ENCODE measurements at places on chromosomes 2 and 18.

GRCh38 chr2:127498386-127498785 is 27.9 kb downstream of the IWS1 start:
- DNase-seq = no peak

- DNase-seq = no peak
These were observed 106.4 kb downstream of the MBD2 start for GRCh38 chr18:54117853-54118773.

DNA sequence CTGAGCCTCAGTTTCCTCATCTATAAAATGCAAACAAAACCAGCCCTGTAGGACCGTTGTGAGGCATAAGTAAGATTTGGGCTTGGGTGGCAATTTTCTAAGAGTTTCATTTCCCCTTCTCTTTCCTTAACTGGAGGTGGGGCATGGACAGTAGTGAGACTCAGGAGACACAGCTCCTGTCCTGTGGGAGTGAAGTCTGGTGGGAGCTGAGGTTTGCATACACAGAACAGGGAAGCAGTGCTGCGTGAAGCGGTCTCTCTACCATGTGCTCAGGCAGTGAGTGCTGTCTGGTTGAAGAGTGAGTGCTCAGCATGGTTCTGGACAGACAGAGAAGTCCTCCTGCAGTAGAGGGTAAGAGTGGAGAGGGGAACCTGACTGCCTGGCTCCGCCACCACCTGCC is 62.3 kb upstream of the MCFD2 start:
- DNase-seq = no peak

DNA sequence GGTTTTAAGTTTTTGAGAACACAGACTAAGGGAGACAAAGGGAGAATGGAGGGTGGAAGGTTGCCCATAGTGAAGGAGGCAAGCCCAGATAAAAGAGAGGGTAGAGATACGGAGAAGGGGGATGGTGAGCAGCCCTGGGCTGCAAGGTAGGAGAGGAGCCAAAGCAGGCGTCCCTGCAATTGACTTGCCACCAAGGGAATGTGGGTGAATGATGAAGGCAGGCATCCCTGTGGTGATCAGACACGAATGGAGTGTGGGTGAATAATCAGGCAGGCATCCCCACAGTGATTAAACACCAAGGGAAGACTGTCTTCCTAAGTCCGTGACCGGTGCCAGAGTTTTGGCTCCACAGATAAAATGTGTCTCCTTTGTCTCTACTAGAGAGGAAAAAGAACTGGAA is 16.5 kb upstream of the ALPK2 start:
- no peak for DNase-seq

GRCh38 chr2:217061916-217062505 is 202.1 kb upstream of the TNP1 start:
- no peak for DNase-seq

- no peak for DNase-seq
These were observed 1127.9 kb upstream of the CHAC2 start for GRCh38 chr2:52639692-52640091.

GRCh38 chr2:64880193-64880951 is 108.8 kb upstream of the SLC1A4 start:
- DNase-seq = no peak

DNA sequence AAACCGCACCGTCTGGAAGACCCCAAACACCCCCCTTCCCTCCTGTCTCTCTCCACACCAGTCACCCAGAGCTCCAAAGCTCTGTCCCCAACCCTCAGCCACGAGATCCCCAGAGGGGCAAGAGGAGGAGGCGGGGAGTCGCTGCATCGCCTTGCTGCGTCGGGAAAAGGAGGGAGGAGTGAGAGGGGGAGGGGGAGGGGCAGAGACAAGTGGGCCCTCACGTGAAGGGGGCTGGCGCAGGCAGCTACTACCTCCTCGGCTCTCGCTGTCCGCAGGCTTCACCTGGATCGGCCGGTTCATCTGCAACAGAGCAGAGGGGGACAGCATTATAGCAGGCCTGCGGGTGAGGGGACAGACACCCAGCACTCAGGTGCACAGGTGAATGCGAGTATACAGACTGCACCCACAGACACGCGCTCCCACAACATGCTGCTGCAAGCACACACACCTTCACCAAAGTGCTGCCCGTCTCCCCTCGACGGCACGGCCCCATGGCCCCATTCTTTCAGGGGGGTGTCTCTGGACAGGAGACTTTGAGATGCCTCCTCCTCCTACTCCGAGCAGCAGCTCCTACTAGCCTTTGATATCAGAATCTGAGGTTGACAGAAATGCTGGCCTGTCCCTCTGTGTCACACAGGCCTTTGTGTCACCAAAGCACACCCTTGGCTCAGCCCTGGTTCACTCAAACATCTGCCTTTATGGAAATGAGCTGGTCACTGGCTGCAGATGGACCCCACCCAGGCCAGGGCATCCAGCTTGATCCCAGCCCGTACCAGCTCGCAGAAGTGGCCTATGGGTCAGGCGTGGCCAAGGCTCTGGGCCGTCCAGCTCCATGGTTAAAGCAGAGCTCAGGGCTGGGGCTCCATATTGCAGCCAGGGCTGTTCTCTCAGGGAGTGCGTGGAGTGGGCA is 243.8 kb downstream of the CELF4 start:
- no peak for DNase-seq

DNA sequence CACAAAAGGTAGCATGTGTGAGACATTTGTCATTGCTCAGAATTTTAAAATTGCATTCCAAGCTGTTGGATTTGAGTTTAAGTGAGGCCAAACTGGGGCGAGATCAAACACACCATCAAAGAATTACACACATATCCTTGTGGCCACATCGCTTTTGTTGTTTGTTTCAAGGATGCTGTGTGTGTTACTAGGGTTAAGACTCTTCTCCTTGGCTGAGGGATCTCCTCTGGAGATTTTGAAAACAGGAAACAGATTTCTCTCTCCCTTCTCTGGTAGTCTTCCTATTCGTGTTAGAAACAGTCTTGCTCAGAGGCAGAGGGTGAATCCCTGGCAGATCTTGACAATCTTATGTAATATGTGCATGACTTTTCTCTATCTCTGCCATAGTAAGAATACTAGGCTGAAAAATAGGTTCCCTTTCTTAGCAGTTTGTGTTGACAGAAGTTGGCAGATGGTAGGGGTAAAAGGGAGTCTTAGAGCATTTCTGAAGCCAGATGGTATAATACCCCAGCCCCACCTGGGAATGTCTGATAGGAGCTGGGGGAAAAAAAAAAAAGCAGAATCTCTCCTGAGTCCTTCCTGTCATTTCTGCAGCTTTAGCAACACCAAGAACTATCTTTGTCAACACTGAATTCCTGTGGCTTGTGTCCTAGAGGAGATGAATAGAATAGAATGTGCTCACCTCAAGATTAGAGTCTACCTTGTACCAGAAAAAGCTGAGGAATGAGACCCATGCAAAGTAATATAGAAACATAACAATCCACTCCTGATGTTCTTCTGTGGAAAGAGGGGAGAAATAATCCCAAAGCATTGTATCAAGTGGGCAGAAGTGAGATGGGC is 101.8 kb downstream of the XRCC5 start:
- DNase-seq = no peak

- DNase-seq = no peak
These were observed 44.7 kb downstream of the CTIF start for GRCh38 chr18:48583573-48583972.

- no peak for DNase-seq
These were observed 10.9 kb downstream of the MAT2A start for GRCh38 chr2:85549826-85550225.

DNA sequence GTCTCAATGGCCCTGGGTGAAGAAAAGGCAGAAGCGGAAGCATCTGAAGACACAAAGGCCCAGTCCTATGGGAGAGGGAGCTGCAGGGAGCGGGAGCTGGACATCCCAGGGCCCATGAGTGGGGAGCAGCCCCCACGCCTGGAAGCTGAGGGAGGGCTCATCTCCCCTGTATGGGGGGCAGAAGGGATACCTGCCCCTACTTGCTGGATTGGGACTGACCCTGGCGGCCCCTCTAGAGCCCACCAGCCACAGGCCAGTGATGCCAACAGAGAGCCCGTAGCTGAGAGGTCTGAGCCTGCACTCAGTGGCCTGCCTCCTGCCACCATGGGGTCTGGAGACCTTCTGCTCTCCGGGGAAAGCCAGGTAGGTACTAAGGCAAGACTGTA is 13.2 kb downstream of the CEP68 start:
- no peak for DNase-seq

DNA sequence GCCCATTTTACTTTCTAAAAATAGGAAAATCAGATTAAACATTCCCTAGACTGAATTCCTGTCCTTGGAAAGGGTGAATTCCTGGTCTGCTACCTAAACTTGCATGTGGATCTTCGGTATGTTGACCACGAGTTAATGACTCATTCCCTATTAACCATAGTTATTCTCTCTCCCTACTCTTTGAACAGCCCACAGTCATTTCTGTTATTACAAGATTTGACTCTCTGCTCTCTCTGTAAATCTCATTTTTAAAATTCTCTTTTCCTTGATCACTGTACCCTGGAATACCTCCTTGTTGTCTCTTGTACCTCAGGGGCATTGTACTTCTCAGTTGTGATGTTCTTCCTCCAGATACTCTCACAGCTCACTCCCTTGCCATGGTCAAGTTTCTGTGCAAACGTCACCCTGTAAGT is 92.0 kb upstream of the GULP1 start:
- DNase-seq = no peak

DNA sequence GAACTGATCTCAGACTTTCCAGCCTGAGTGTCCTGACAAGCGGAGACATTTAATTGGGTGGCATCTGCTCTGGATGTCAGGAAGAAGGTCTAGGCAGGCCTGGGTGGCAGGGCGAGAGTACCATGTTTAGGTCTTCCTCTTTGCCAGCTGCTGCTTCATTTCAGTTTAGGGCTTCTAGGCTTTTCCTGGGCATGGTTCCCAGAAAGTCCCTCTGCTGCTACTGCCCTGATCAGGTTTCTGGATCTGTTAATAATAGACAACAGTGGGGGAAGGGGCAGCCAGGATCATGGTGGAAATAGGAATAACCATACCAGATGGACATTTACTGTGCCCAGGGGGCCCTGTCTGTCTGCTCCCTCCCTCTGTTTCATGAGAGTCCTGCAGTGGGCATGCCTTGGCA is 2.3 kb upstream of the PLCD4 start:
- no peak for DNase-seq

Data from NCI-H1436 (cell line).